ENCODE measurements at places on chromosomes 5 and 9. TPM values are rescaled to one million over a fixed set of nuclear protein-coding genes. Genes with fewer than 3 reads are reported as not detected.

- no peak overlapping the region for H3K27ac ChIP-seq
- H3K36me3 ChIP-seq: no peaks in the 10 kb centered on the region
- no peaks in the 10 kb centered on the region for H3K4me1 ChIP-seq
- peak; percentile 26 for DNase-seq
Measured at GRCh38 chr9:135126451-135127187, 39.2 kb downstream of the OLFM1 start.

GRCh38 chr5:25863811-25864210 lies 1174.6 kb downstream of the CDH9 start:
- H3K4me3 ChIP-seq: no peak overlapping the region
- DNase-seq: no peak
- no peaks in the 10 kb centered on the region for H3K27me3 ChIP-seq
- H3K27ac ChIP-seq: no peak overlapping the region
- no peaks in the 10 kb centered on the region for H3K36me3 ChIP-seq
- H3K4me1 ChIP-seq: no peaks in the 10 kb centered on the region

GRCh38 chr9:123776708-123777537 lies 153.0 kb downstream of the DENND1A start:
- H3K4me1 ChIP-seq: no peaks in the 10 kb centered on the region
- no peak for DNase-seq
- H3K36me3 ChIP-seq: no peaks in the 10 kb centered on the region
- H3K27me3 ChIP-seq: no peaks in the 10 kb centered on the region
- H3K27ac ChIP-seq: no peak overlapping the region

DNA sequence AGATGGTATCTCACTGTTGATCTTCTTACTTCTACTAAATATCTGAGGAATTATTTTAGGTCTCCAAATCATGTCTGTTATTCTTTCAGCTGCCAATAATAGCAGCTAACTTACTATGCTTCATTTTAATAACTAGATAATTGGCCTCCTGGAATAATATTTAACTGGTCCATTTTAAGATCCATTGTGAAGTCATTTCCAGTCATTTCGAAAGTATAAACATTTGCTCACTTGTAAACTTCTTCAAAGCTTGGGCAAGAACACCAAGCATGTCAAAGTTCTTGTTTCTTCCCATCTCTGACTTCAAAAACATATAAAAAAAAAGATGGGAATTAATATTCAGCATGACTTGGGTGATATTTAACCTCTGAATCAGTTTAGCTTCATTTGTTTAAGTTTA lies 61.4 kb upstream of the MRPS30 start:
- no peaks in the 10 kb centered on the region for H3K27me3 ChIP-seq
- no peak overlapping the region for H3K27ac ChIP-seq
- H3K4me1 ChIP-seq: no peaks in the 10 kb centered on the region
- no peaks in the 10 kb centered on the region for H3K36me3 ChIP-seq
- H3K4me3 ChIP-seq: no peak overlapping the region
- no peak for DNase-seq

The INSYN2B gene
- total RNA-seq: 0.18 TPM

The C5orf63 gene
- 16.8 TPM for total RNA-seq

The SLC45A2 gene
- total RNA-seq: not detected

The GSN gene
- 497 TPM for total RNA-seq

The TSSK1B gene
- total RNA-seq: not detected

DNA sequence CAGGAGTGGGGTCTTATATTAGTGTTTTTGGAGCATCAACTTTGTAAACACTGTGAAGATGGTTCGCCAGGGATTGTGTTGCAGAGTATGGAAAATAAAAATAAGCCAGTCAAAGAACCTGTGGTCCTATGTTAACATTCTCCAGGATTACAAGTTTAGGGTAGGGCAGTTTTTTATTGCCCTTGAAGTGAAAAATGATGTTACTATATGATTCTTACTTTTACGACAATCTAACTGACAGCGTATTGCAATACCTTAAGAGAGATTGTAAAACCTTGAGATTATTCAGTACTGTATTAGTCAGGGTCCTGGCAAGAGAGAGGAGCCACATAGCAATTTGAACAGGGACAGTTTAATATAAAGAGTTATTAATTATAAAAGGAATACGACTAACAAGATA lies 144.7 kb upstream of the ZNF608 start:
- no peak overlapping the region for H3K27ac ChIP-seq
- H3K4me1 ChIP-seq: peaks cover 18% of the 10 kb centered on the region
- no peak overlapping the region for H3K4me3 ChIP-seq
- no peaks in the 10 kb centered on the region for H3K36me3 ChIP-seq
- no peaks in the 10 kb centered on the region for H3K27me3 ChIP-seq

The PCDHA5 gene
- total RNA-seq: 21.9 TPM

GRCh38 chr9:27673641-27674040 lies 100.4 kb upstream of the C9orf72 start:
- H3K27ac ChIP-seq: no peak overlapping the region
- H3K27me3 ChIP-seq: no peaks in the 10 kb centered on the region
- DNase-seq: no peak
- no peaks in the 10 kb centered on the region for H3K4me1 ChIP-seq
- H3K4me3 ChIP-seq: no peak overlapping the region
- H3K36me3 ChIP-seq: no peaks in the 10 kb centered on the region

GRCh38 chr9:92564982-92565381 lies 29.2 kb upstream of the ECM2 start:
- no peak for DNase-seq
- H3K27ac ChIP-seq: no peak overlapping the region
- no peak overlapping the region for H3K4me3 ChIP-seq
- H3K36me3 ChIP-seq: no peaks in the 10 kb centered on the region

GRCh38 chr5:97735209-97735608 lies 552.2 kb upstream of the RIOK2 start:
- H3K36me3 ChIP-seq: no peaks in the 10 kb centered on the region
- no peaks in the 10 kb centered on the region for H3K4me1 ChIP-seq
- H3K4me3 ChIP-seq: no peak overlapping the region
- no peaks in the 10 kb centered on the region for H3K27me3 ChIP-seq

DNA sequence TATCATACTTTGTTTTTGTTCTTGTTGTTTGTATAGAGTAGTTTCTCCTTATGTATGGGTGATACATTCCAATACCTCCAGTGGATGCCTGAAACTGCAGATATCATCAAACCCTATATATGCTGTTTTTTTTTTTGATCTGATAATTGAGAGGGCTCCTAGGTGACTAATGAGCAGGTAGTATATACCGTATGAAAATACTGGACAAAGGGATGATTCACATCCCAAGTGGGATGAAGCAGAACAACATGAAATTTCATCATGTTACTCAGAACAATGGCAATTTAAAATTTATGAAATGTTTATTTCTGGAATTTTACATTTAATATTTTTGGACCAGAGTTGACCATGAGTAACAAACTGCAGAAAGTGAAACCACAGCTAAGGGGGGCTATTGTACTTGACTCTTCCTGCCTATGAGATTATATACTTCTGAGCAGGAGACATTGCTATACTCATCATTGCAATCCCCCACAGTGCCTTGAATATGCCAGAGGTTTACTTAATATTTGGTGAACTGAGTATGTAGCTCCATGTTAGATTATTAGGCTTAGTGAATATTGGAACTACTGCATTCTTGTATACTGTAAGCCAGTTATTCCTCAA lies 258.7 kb upstream of the FBXL7 start:
- no peak for DNase-seq
- H3K36me3 ChIP-seq: no peaks in the 10 kb centered on the region
- H3K4me1 ChIP-seq: no peaks in the 10 kb centered on the region
- no peak overlapping the region for H3K27ac ChIP-seq
- no peaks in the 10 kb centered on the region for H3K27me3 ChIP-seq

GRCh38 chr5:6036006-6036405 lies 342.3 kb downstream of the MED10 start:
- H3K4me3 ChIP-seq: no peak overlapping the region
- no peaks in the 10 kb centered on the region for H3K4me1 ChIP-seq
- peaks cover 4% of the 10 kb centered on the region for H3K27me3 ChIP-seq
- no peak for DNase-seq

- no peak overlapping the region for H3K27ac ChIP-seq
- H3K27me3 ChIP-seq: no peaks in the 10 kb centered on the region
- no peak for DNase-seq
- peaks cover 12% of the 10 kb centered on the region for H3K36me3 ChIP-seq
- H3K4me3 ChIP-seq: no peak overlapping the region
Measured at GRCh38 chr5:172147857-172148256, 40.2 kb downstream of the STK10 start.

The STXBP1 gene
- 31.3 TPM for total RNA-seq

GRCh38 chr9:127912882-127913281 lies 4.0 kb downstream of the ST6GALNAC4 start:
- H3K27ac ChIP-seq: peak overlapping the region; percentile 58
- peaks cover 63% of the 10 kb centered on the region for H3K36me3 ChIP-seq
- peaks cover 59% of the 10 kb centered on the region for H3K4me1 ChIP-seq
- H3K27me3 ChIP-seq: no peaks in the 10 kb centered on the region
- DNase-seq: peak; percentile 67

DNA sequence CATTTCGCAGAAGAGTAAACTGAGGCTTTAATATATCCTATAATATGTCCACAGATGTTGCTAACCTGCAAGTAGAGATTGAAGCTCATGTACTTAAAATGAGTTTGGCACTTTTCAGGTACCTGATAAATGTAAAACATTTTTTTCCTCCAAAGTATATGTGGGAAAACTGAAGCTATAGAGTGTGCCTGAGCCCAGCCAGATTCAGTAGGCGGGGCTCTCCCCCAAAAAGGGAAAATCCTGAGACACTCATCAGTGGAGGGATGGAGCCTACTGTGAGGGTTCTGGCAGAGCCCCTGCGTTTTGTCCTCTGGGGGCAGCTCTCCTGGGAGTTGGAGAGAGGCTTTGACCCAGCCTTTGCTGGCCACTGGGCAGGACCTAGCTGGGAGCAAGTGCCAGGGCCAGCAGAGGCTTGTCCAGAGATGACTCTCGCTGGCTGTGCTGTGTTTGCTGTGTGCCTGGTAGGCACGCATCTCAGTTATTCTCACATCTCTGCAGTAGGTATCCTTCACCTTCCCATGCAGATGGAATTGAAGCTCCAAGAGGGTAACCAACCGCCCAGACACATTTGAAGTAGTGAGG lies 81.1 kb upstream of the SPRY4 start:
- H3K4me3 ChIP-seq: no peak overlapping the region
- DNase-seq: no peak
- no peaks in the 10 kb centered on the region for H3K27me3 ChIP-seq
- H3K27ac ChIP-seq: no peak overlapping the region
- peaks cover 15% of the 10 kb centered on the region for H3K4me1 ChIP-seq

The HRH2 gene
- 0.58 TPM for total RNA-seq

Measured in stomach (tissue), 19 donors.